ENCODE measurements at places on chromosomes 4 and X. TPM values are rescaled to one million over a fixed set of nuclear protein-coding genes. Genes with fewer than 3 reads are reported as not detected.

DNA sequence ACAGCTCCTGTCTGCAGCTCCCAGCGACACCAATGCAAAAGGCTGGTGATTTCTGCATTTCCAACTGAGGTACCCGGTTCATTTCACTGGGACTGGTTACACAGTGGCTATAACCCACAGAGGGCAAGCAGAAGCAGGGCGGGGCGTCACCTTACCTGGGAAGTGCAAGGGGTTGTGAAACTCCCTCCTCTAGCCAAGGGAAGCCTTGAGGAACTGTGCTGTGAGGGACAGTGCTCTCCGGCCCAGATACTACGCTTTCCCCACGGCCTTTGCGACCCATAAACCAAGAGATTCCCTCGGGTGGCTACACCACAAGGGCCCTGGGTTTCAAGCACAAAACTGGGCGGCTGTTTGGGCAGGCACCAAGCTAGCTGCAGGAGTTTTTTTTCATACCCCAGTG lies 218.9 kb downstream of the PPP3CA start:
- H3K4me3 ChIP-seq = no peak overlapping the region
- H3K27me3 ChIP-seq = no peaks in the 10 kb centered on the region
- no peak overlapping the region for H3K27ac ChIP-seq
- DNase-seq = no peak
- no peaks in the 10 kb centered on the region for H3K36me3 ChIP-seq

The ZCCHC18 gene
- 5.1 TPM for total RNA-seq

DNA sequence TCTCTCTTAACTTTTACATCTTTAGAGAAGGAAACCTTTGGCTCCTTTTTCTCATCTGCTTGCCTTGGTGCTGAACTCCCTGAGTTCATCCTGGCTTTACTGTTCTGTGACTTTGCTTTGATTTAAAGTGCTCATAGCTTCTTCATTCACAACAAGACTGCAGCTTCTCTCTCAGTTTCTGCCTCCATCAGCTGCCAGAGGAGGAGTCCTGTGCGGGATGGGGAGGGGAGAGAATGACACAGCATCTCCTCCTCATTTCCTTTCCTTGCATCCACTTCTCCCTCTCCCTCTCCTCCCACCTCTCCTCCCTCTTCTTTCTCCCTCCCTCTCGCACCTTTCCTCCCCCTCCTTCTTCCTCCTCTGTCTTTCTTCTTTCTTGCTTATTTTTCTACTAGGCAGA lies 42.0 kb downstream of the CBLL2 start:
- H3K36me3 ChIP-seq = no peaks in the 10 kb centered on the region
- H3K27me3 ChIP-seq = no peaks in the 10 kb centered on the region
- no peak for DNase-seq
- no peak overlapping the region for H3K4me3 ChIP-seq
- H3K4me1 ChIP-seq = no peaks in the 10 kb centered on the region

DNA sequence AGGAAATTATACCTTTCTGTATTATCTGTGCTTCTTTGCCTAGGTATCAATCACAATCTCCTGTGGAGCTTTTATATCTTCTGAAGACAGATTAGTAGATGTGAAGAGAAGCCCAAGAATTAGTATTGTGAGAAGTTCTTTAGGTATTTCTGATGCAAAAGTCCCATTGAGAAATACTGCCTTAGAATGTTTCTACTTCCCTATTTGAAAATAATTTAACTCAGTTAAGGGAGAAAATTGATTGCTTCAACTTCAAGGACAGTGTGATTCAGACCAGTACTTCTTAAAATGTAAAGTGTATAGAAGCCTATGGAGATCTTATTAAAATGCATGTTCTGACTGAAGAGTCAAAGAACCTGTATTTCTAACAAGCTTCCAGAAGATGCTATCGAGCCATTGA lies 9.0 kb downstream of the EIF1AX start:
- H3K4me1 ChIP-seq = peaks cover 2% of the 10 kb centered on the region
- H3K36me3 ChIP-seq = peaks cover 8% of the 10 kb centered on the region
- DNase-seq = no peak
- H3K4me3 ChIP-seq = no peak overlapping the region

- no peaks in the 10 kb centered on the region for H3K27me3 ChIP-seq
- no peak overlapping the region for H3K27ac ChIP-seq
- no peaks in the 10 kb centered on the region for H3K36me3 ChIP-seq
- no peak overlapping the region for H3K4me3 ChIP-seq
- H3K4me1 ChIP-seq = no peaks in the 10 kb centered on the region
Observed at GRCh38 chr4:12170308-12170707, 741.6 kb upstream of the HS3ST1 start.

- no peaks in the 10 kb centered on the region for H3K27me3 ChIP-seq
- no peaks in the 10 kb centered on the region for H3K4me1 ChIP-seq
Observed at GRCh38 chr4:101806914-101807313, 16.4 kb downstream of the BANK1 start.

DNA sequence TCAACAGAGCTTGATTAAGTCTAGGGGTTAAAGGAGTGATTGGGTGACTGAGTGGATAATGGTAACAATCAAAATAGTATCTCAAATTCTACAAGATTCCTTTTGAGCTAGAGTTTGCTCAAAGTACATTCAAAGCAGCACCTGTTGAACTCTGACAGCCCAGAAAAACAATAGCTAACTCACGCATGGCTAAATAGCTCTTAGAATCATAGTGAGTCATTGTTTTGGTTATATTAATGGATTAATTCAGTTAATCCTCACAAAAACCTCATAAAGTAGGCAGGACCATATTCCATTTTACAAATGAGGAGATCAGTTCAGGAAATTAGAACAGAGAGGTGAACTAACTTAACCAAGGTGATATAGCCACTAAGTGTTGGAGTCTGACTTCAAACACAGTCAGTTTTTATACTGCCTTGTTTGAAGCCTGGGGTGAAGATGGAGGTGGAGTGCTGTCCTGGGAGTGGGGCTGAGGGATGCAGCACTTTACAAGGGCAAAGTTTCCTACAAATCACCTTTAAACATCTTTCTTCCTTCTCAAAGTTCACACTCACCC lies 35.9 kb upstream of the PPM1K start:
- H3K27me3 ChIP-seq = no peaks in the 10 kb centered on the region
- H3K36me3 ChIP-seq = no peaks in the 10 kb centered on the region
- peaks cover 23% of the 10 kb centered on the region for H3K4me1 ChIP-seq
- no peak overlapping the region for H3K4me3 ChIP-seq

GRCh38 chr4:20575486-20575885 lies 124.8 kb upstream of the PACRGL start:
- H3K36me3 ChIP-seq = no peaks in the 10 kb centered on the region
- no peaks in the 10 kb centered on the region for H3K4me1 ChIP-seq
- no peak overlapping the region for H3K4me3 ChIP-seq
- no peak for DNase-seq
- no peak overlapping the region for H3K27ac ChIP-seq

GRCh38 chr4:116059361-116059760 lies 945.9 kb upstream of the NDST4 start:
- H3K27ac ChIP-seq = no peak overlapping the region
- H3K27me3 ChIP-seq = no peaks in the 10 kb centered on the region
- H3K4me1 ChIP-seq = no peaks in the 10 kb centered on the region
- no peak for DNase-seq
- no peak overlapping the region for H3K4me3 ChIP-seq

The KCTD8 gene
- 1.3 TPM for total RNA-seq

DNA sequence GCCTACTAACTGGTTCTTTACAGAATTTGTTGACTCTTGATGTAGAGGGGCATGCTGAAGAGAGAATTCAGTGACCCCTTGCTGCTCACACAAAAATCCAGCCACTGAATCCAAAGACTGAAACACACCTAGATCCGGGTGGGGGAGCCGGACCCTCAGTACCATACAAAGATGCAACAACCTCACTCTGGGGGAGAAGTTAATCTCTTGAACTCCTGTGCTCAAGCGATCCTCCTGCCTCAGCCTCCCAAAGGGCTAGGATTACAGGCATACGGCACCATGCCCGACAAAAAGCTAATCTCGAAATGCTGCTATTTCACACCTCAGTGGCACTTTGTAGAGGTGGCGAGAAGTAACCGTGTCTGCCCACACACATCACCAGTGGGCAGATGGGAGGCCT lies 88.8 kb upstream of the HELT start:
- H3K4me3 ChIP-seq = no peak overlapping the region
- H3K27me3 ChIP-seq = no peaks in the 10 kb centered on the region
- peaks cover 1% of the 10 kb centered on the region for H3K36me3 ChIP-seq
- DNase-seq = no peak

DNA sequence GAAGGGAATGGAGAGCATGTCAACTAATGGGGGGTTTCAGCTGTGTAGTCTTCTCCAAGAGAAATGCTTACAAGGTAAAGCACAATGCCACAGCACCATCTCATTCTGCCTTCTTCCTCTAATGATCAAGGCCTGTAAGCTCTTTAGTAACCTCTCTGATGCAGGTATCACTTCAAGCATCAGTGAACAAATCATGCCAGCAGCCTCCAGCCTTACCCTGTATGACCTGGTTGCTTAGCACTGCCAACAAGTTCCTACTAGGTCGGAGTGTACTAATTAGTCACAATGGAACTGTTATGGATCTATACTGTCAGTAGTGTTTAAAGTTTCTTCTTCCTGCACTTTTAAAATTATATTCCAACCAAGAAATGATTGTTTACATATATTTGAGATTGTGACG lies 197.7 kb downstream of the GRID2 start:
- DNase-seq = no peak
- H3K4me3 ChIP-seq = no peak overlapping the region
- no peaks in the 10 kb centered on the region for H3K4me1 ChIP-seq
- no peaks in the 10 kb centered on the region for H3K36me3 ChIP-seq

GRCh38 chrX:94686071-94686470 lies 1012.1 kb downstream of the FAM133A start:
- DNase-seq = no peak
- peaks cover 2% of the 10 kb centered on the region for H3K36me3 ChIP-seq
- H3K27me3 ChIP-seq = no peaks in the 10 kb centered on the region

The RPL39 gene
- 2,224 TPM for total RNA-seq

DNA sequence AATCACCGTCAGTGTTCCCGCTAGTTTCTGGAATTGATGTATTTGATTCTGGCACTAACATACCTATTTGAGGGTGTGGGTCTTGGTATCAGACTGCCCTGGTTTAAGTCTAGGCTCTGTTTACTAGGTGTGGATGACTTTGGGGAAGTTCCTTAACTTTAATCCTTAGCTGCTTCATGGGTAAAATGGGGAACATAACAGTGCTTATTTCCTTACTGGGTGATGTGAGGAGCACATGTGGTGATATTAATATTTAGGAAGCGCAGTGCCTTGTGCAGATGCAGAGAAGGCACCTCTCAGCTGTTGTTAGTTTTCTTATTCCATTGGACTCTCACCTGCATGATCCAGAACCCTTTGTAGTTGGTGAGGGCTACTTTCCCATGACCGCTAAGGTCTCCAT lies 17.1 kb downstream of the RNF4 start:
- peaks cover 8% of the 10 kb centered on the region for H3K36me3 ChIP-seq
- peak overlapping the region; percentile 86 for H3K27ac ChIP-seq
- H3K27me3 ChIP-seq = no peaks in the 10 kb centered on the region
- no peak overlapping the region for H3K4me3 ChIP-seq
- DNase-seq = no peak

DNA sequence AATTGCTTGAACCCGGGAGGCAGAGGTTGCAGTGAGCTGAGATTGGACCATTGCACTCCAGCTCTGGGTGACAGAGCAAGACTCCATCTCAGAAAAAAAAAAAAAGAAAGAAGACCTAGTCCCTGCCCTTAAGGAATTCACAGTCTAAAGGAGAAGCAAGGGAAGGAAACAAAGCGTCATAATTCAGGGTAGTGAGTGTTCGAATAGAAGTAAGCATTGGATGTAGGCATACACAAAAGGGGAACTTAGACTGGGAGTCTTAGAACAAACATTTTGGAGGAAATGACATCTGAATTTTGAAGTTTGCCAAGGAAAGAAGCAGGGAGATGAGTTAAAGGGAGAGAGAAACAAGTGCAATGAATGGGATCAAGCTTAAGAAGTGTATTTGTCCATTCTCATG lies 32.4 kb downstream of the PPM1K start:
- H3K27me3 ChIP-seq = no peaks in the 10 kb centered on the region
- no peak overlapping the region for H3K4me3 ChIP-seq
- H3K27ac ChIP-seq = no peak overlapping the region
- H3K4me1 ChIP-seq = peaks cover 1% of the 10 kb centered on the region

DNA sequence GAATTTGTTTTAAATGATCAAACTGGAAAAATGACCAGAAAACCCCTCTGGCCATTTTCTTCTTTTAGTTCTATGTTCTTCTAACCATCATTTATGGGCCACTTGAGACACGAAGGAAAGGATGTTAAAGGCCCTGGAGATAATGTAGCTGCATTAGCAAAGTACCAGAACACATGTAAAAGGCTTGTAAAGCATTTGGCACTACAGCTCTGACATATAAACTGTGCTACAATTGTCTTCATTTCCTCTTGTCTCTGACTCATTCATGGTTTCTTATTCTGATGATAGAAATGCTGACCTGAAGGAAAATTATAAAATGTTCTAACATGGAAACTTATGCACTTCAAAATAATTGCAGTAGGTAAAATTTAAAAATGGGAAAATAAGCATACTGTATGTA lies 388.7 kb downstream of the FAT4 start:
- no peaks in the 10 kb centered on the region for H3K4me1 ChIP-seq
- H3K27me3 ChIP-seq = no peaks in the 10 kb centered on the region
- no peak overlapping the region for H3K27ac ChIP-seq
- H3K4me3 ChIP-seq = no peak overlapping the region
- no peak for DNase-seq
- H3K36me3 ChIP-seq = no peaks in the 10 kb centered on the region

DNA sequence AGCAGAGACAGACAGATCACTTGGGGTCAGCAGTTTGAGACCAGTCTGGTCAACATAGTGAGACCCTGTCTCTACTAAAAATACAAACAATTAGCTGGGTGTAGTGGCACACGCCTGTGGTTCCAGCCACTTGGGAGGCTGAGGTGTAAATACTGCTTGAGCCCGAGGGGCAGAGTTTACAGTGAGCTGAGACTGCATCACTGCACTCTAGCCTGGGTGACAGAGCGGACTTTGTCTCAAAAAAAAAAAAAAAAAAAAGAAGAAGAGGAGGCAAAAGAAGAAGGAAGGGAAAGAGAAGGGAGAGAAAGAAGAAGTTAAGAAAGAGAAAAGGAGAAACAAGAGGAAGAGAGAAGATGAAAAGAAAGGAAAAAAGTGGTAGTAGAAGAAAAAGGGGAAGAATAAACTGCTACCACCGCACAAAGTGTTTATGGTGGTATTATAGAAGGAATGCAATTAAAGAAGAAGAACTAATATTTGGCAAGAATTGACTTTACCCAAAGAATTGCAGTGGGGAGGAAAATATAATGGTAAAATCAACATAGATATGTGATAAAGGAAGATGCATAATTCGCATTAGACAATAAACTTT lies 19.6 kb upstream of the NSUN7 start:
- no peaks in the 10 kb centered on the region for H3K36me3 ChIP-seq
- H3K27me3 ChIP-seq = no peaks in the 10 kb centered on the region
- DNase-seq = no peak
- H3K4me1 ChIP-seq = peaks cover 12% of the 10 kb centered on the region
- H3K27ac ChIP-seq = no peak overlapping the region

Measured in progenitor cell of endocrine pancreas (in vitro differentiated cells).